ENCODE measurements at places on chromosomes 3 and 15.

GRCh38 chr3:196093317-196094111 lies 11.6 kb upstream of the TFRC start:
- no peak for DNase-seq

GRCh38 chr3:13818919-13819318 lies 61.0 kb downstream of the WNT7A start:
- no peak for DNase-seq

- DNase-seq = no peak
Measured at GRCh38 chr3:122984007-122984406, 43.6 kb downstream of the SEMA5B start.

- no peak for DNase-seq
Measured at GRCh38 chr3:127552038-127552437, 38.5 kb downstream of the TPRA1 start.

DNA sequence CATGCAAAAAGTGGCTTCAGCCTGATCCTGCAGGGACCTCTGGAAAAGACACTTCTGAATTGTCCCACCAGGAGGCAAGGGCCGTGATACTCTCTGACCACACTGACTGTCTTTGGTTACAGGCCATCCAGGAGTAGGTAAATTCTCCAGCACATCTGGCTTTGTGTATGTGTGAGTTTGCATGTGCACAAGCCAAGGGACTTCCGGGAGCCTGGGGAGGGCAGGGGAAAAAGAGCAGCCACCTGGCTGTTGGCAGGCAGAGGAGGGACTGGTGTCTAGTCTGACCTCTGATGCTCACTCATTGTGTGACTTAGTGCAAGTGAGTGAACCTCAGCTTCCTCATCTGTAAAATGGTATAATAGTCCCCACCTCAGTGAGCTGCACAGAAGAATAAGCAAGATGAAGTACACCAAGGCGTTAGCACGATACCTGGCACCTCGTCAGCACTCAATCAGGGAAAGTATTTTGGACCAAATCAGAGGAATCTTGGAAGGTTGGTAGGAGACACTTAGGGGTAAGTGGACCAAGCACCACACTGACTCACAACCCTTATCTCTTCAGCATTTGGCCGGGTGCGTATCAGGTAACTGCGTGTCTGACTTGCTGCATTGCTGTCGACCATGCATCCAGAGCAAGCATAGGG lies 19.1 kb downstream of the KLHL6 start:
- DNase-seq = no peak

- DNase-seq = no peak
Measured at GRCh38 chr15:67564021-67564967, 21.8 kb downstream of the MAP2K5 start.
